A549 treated with dexamethasone at 1 μM for 4 hours (cell line): ENCODE measurements at places on chromosomes 6 and 20. TPM values are rescaled to one million over a fixed set of nuclear protein-coding genes. Genes with fewer than 3 reads are reported as not detected.

The POM121L2 gene
- total RNA-seq = 0.02 TPM in 1 of 5 replicates, not detected in the others

The THEMIS gene
- not detected in 5 replicates for total RNA-seq

The PTK6 gene
- total RNA-seq = 2.0 to 4.2 TPM (median 2.8 TPM) in 5 replicates

The C20orf141 gene
- 0.33 to 0.43 TPM (median 0.39 TPM) in 3 of 5 replicates, not detected in the others for total RNA-seq

The PNLDC1 gene
- total RNA-seq = 0.04 to 0.06 TPM (median 0.05 TPM) in 3 of 5 replicates, not detected in the others

The ZNF334 gene
- total RNA-seq = not detected in 5 replicates

The FAM209B gene
- 0.17 to 0.48 TPM (median 0.28 TPM) in 5 replicates for total RNA-seq

The BACH2 gene
- 0.67 to 1.2 TPM (median 0.99 TPM) in 5 replicates for total RNA-seq

The C6orf52 gene
- total RNA-seq = 1.6 to 2.0 TPM (median 1.6 TPM) in 5 replicates

The BANF2 gene
- not detected in 5 replicates for total RNA-seq

The PRL gene
- not detected in 5 replicates for total RNA-seq

The SEL1L2 gene
- not detected in 5 replicates for total RNA-seq

The PCK1 gene
- 0.05 to 0.16 TPM (median 0.13 TPM) in 5 replicates for total RNA-seq

The EFCAB8 gene
- not detected in 5 replicates for total RNA-seq

The SMOC2 gene
- 0.07 TPM in 1 of 5 replicates, not detected in the others for total RNA-seq
